HS-27A (cell line): ENCODE measurements at places on chromosomes 1 and 21.
A peak's percentile ranks its signal among the peaks of the same experiment; 100 is the strongest.

DNA sequence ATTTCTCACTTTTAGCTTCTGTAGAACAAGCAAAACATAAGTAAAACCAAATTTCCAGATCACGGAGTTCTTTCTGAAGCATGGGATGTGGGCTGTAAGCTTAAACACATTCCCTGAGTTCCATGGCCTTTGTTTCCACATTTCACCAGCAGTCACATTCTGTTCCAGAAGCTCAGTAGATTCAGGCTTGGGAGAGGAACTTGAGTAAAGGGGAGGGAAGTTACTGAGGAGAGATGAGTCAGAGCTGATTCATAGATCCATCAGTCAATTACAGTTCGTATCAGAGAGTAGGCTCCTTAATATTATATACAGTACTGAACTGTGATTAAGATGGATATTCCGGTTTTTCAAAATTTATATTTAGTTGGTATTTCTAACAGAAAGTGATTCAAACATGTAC is 614.3 kb downstream of the NCAM2 start:
- peak; percentile 62 for DNase-seq

DNA sequence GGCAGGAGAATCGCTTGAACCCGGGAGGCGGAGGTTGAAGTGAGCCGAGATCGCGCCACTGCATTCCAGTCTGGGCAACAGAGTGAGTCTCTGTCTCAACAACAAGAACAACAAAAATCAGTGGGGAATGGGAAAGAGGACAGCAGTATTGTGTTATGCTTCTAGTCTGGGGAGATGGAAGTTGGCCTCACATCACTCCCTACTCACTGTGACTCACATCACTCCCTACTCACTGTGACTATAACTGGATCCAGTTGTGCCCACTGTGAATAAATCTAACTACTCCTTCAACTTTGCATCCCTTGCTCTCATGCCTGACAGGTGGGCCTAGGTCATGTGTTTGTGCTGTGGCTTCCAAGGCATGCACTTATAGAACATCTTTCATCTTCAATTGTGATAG is 285.4 kb upstream of the USP24 start:
- DNase-seq, result no peak

DNA sequence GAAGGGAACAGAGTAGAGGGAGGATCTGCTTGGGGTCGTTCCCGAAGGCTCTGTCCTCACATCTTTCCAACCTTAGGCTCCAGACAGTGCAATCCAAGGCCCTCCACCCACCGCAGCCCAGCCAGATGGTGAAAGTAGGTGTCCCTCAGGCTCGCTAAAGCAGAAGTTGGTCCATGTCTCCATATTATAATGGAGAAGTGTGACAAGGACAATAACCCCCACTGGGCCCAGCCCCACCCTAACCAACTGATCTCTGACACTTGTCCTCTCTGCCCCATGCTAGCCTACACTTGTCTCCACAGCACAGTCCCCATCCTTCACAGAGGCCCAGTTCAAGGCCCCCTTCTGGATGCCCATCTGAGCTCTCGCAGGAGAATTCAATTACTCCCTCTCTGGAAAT is 48.7 kb downstream of the DMAP1 start:
- no peak for DNase-seq

DNA sequence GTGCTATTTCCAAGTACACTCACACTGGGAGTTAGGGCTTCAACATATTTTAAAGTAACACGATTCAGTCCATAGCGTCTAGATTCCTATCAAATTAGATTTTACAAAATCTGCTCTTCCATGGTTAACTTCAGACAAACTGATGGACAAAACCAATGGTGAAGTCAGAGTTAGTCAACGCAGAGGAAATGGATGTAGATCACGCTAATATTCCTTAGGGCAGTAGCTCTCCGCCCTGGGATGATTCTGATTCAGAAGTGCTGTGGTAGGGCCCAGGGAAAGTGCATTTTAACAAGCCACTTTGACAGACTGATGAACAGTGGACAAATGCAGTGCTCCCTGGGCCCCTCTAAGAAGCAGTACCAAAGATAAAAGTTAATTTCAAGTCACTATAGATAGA is 83.2 kb downstream of the HIVEP3 start:
- DNase-seq, result no peak

DNA sequence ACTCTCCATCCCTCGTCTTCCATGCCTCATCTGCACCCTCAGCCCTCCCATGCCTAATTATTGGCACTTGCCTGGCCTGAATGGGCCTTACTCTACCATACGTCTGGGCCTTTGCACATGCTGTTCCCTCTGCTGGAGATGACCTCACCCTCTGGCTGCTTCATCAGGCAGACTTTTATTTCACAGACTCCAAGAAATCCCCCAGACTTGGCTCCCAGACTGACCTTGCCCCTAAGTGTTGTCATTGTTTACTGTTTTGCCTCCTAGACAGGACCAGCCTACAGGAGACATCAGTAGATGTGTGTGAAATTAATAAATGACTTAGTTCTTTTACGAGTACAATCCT is 5.2 kb upstream of the AHDC1 start:
- DNase-seq, result no peak

GRCh38 chr1:92016720-92017316 is 13.0 kb upstream of the EPHX4 start:
- DNase-seq, result no peak

- no peak for DNase-seq
Observed at GRCh38 chr1:157189986-157190982, 52.1 kb upstream of the ETV3 start.

DNA sequence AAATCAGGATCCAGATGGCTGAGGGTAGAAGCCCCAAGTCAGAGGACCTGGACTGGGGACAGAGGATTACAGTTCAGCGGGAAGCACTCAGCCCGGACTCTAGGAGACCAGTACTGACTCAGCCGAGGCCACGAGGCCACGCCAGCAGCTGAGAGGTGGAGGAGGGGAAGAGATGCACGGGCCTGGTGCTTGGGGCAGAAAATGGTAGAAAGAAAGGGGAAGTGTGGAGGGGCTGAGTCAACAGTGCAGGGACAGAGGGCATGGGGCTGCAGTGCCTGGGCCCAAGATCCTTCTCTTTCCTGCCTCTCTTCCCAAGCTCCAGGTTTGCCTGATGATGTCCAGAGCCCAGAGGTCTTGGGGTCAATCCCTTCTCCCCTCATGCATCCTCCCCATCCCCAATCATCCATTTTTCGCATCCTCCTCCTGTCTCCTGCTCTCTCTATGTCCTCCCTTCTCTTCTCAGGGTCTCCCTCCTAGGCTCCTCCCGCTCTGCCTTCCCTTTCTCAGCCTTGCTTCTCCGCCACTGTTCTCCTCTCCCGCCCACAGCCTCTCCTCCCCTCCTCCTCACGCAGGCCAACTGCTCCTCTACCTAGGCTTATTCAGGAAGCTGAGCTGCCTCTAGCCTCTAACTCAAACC is 7.7 kb downstream of the ARHGEF2 start:
- DNase-seq, result no peak

GRCh38 chr1:110588991-110589390 is 17.2 kb downstream of the KCNA2 start:
- DNase-seq, result no peak

DNA sequence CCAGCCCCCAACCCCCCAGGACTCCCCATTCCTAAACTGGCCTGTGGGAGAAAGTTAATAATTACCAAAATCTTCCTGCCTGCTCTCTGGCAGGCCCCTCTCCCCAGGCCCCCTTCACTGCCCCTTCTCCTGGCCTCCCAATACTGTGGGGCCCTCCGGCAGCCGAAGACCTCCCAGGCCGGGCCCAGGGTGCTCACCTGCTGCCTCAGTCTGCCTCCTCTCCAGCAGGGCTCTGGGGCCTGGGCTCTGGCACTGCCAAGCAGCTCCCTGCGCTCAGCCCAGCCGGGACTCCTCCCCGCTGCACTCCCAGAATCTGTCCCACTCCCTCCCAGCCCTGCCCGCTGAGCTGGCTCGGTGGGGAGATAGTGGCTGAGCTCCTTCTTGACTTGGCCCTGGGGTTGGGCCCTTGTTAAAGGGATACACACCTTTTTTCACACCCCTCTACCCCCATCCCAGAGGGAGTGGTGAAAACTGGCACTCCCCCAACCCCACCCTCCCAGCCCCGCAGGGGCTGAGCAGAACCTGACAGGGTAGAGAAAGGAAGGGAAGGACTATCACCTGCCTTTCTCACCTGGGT is at the start of gene S100A16:
Gene S100A16, minus strand, starts transcription at position 383 of the 577 bp plus-strand sequence. CDS start 4,986 bp downstream, outside the sequence.
- no peak for DNase-seq

- no peak for DNase-seq
Observed at GRCh38 chr1:52070704-52071103, 14.6 kb downstream of the BTF3L4 start.

- no peak for DNase-seq
Observed at GRCh38 chr1:226725897-226726267, 13.2 kb downstream of the ITPKB start.

DNA sequence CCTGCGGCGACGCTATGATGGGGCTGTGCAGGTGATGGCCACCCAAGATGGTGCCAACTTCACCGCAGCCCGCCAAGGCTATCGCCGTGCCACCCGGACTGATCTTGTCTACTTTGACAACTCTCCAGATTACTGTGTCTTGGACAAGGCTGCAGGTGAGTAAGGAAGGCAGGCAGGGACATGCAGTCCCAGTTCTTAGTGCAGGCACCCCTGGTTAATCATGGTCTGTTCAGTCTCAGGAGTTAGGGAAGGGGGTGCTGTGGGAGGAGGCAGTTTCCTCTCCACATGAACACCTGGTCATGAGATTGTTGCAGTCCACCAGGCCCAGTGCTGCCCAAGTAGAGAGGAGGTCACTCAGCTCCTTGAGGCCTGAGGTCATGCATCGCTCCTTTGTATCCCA is 8.5 kb downstream of the WNT2B start:
- DNase-seq, result no peak

DNA sequence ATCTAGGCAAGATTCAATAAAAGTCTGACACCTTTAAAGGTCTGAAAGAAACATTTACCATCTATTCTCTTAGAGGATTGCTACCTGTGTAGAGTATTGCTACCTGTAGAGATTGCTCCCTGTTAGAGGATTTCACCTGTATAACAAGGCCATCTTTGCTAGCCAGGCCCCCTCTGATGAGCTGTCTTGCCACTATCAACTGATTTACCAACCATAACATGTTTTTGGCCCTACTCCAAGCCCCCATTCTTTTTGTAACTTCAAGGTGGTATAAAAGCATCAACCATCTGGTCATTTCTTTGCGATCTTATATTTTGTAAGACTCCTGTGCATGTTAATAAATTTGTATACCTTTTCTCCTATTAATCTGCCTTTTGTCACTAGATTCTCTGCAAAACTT is 424.7 kb upstream of the CAMK1G start:
- DNase-seq, result no peak

GRCh38 chr1:5814046-5814619 is 178.1 kb downstream of the NPHP4 start:
- no peak for DNase-seq

GRCh38 chr1:185894791-185895190 is 160.6 kb downstream of the HMCN1 start:
- DNase-seq, result peak; percentile 29

GRCh38 chr1:37631036-37631435 is 3.7 kb downstream of the RSPO1 start:
- no peak for DNase-seq

- DNase-seq, result no peak
Observed at GRCh38 chr1:171985639-171986038, 144.3 kb downstream of the DNM3 start.

DNA sequence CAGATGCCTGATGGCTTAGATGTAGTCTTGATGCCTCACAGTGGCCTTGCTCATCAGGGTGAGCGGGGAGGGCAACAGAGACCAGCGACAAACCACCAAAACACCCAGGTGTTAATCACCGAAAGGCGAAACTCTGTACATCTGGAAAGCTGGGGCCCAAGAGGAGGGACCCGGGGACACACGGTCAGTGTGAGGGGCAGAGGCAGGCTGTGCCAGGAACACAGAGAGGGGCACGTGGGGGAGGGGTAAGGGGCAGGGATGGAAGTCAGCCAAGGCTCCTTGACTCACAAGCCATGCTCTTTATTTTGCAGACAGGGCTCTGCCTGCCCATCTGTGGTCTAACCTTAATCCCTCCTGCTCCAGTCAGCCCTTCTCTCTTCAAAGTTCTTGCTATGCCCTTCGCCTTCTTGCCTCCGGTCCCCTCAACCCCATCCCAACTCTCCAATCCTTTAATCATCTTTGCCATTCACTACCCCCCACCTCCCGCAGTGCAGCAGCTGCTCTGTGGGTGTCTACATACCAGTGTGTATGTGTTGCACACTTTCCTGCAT is 4.3 kb downstream of the MEF2D start:
- DNase-seq, result no peak

GRCh38 chr1:207463021-207463420 is 8.9 kb downstream of the CR2 start:
- DNase-seq, result no peak

DNA sequence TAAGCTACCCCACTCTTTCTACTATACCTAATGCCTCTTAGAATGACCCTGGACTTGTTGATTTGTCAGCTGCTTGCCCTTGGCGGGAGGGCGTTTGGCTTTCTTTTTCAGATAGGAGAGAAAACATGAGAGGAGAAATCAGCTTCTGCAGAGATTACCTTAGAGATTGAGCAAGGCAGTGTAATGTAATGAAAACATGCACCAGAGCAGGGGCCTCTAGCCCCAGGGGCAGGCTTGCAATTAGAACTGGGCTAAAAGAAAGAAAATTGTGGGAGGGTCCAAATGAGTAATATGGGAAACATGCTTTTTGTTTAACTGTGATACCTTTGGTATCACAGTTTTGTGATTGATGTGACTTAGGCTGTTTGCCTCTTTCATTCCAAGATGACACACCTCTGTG is 89.7 kb downstream of the PBX1 start:
- no peak for DNase-seq

- DNase-seq, result peak; percentile 76
Observed at GRCh38 chr1:77513839-77514763, 168.4 kb downstream of the ZZZ3 start.

- no peak for DNase-seq
Observed at GRCh38 chr1:181947441-181947840, 114.1 kb downstream of the ZNF648 start.

GRCh38 chr1:234696148-234696576 is 86.2 kb upstream of the IRF2BP2 start:
- no peak for DNase-seq

DNA sequence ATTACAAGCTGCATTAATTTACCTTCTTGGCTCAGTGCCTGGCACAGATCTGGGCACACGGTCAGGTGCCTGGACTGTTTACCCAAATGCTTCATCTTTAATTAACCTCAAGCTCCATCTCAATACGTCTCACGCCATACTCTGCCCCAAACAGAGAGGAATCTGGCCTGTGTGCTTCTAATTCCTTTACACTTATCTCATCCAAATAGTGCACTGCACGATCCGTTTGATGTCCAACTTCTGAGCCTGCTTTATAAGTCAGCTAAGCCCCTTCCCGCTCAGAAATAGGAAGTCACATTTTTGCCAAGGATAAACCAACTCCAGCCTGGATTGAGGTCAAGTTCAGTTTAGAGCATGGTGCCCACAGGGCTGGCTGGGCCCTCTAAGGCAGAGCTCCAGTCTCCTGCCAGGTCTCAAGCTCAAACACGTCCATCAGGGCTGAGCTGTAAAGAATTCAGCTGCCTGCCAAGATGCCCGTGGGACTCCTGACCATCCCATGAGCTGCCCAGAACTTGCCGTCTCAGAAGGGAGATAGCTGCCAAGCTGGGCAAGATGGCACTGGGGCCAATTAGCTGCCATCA is 233.5 kb downstream of the TRABD2B start:
- no peak for DNase-seq

- no peak for DNase-seq
Observed at GRCh38 chr1:84524590-84524989, 18.2 kb upstream of the GNG5 start.

- no peak for DNase-seq
Observed at GRCh38 chr1:200526709-200527612, 93.6 kb downstream of the KIF14 start.

- no peak for DNase-seq
Observed at GRCh38 chr1:184929711-184930202, 44.6 kb downstream of the NIBAN1 start.
